Kidney capillary endothelial cell (primary cell): ENCODE measurements at places on chromosomes 6 and 20.

GRCh38 chr20:4937407-4938319 lies 63.6 kb downstream of the SLC23A2 start:
- no peak for DNase-seq

- no peak for DNase-seq
These were observed 31.2 kb downstream of the SLX4IP start for GRCh38 chr20:10466325-10466724.

DNA sequence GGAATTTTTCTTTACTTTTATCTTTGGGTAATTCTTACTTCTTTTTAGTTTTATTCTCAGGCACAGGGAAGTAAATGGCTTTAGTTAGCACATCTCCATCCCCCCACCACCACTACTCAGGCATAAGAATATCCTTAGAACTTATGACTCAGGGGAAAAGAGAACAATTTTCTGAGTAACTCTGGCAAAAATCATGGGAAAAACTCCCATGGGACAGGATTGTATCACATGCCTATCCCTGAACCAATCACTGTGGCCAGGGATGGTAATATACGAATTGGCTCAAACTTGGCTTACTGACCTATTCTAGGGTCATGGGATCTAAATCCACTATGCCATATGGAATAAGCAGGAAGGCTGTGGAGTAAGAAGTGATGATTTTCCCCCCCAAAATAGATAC lies 339.1 kb downstream of the BTBD3 start:
- DNase-seq, result peak; percentile 26

DNA sequence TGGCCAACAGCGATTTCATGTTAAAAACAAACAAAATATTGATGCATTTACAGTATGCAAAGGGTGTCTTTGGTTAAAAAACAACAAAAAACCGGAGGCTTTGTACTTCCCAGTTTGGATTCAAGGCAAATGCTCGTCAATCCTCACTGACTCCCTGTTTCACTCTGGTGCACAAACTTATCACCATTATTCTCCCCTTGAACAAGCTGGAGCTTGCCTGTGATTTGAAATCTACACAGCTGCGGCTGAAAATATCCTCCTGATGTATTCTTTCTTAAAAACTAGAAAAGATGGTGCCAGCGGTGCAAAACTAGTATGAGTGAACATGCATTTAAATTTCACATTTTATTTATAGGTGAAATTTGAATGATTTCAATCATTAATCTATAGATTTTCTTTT lies 3.3 kb downstream of the PERP start:
- no peak for DNase-seq

DNA sequence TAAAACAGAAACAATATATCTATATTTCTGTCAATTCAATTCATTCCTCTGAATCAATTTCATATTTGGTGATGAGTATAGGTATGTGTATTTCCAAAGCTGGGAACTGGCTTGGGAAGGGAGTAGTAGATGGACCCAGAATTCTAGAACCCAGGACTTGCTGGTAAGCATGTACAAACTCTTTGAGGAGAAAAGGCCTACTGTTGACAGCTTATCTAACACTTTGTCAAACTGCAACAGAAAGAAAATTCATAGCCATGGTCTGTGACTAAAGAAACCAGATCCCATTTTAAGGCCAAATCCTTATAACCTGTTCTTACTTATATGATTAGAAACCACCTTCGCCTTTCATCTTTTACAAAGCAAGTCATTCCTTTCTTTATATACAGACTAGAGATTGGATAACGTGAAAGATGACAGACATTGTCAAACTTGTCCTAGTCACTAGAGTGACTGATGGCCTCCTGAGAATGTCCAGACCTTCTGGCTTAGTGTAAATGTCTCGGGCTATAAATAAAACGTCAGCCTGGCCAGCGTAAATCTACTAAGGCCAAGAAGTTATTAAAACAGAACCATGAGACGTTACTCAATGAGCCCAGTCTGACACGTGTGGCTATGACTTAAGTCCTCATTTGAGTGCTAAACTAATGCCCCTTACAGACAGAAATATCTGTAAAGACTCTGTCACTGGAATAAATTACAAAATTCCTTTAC lies 152.3 kb downstream of the ALDH8A1 start:
- no peak for DNase-seq
